ENCODE measurements at places on chromosomes 1 and 21.

- no peak for DNase-seq
Measured at GRCh38 chr1:168529518-168529917, 14.3 kb downstream of the XCL2 start.

DNA sequence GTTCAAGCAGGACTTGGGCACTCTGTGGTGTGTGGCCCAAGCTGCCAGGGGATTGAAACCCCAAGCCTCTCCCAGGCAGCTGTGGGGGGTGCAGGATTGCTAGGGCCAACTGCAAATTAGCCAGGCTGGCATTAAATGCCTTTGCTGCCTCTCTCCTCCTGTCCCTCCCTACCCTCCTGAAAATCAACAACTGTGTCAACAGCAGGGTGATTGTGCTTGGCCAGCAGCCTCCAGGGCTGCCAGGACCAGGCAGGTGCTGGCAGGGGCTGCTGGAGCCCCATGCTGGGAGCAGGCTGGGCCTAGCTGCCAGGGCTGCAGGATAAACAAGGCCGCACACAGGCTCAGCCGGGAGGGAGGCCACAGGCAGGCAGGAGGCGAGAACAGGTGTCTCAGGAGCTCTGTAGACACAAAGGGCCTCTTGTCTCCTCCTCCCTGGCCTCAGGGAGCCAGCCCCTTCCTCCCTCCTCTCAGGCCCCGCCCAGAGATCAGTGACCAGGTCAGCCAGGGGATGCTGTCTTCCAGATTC lies 11.4 kb downstream of the SOX13 start:
- DNase-seq = peak; percentile 53

DNA sequence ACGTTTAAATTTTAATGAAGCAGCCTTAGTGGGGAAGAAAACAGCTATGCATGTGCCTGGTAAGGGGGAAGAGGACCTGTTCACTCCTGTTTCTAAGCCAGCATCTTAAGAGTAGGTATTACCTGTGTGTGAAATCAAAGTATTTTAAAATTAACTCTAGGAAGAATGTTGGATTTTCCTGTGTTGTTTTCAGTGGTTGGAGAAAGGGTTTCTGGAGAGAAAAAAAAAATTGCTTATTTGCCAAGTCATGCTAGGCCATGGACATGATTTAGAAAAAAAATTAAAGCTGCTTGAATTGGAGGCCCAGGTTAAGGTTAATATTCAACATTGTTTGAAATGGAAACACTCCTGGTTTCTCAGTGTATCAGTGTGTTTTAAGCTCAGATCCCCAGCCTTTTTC lies 42.9 kb upstream of the DNAJC6 start:
- no peak for DNase-seq

DNA sequence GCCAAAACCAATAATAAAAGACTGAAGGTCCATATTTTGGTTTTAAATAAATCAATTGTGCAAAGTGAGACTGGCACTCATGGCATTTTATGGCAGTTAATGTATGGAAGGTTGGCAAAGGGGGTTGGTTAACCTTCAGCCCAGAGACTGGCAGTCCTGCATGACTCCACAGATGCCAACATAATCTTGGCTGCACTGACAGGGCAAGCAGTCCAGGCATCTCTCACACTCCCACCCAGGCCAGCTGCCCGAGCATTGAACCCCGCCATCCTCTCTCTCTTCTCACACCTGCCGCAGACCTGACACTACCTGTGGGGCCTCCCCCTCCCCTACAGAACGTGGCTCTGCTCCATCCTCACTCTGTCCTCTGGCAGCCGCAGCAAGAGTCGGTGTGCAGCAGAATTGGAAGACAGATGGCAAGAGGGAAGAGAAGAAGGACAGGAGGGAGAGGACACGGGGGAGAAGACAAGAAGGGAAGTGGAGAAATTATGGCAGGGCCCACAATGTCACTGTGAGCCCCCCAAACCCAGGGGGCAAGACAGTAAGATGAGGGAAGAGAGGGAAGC lies 43.7 kb downstream of the ITPKB start:
- DNase-seq = no peak

DNA sequence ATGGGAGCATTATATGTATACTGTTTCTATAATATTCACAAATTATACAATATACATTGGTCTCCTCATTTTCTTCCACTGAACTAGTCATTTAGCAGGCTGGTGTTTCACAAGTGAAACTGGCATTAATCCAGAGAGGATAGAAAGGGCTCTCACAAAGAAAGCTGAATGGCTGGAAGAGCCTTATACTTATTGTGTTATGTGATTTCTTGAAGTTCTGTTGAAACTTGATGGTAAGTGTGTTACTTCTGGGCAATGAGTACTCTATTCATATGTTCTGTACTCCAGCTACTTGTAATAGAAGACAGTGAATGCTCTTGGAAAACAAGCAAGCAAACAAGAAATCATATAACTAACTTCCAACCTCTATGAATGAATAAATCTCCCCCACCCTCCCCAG lies 14.9 kb downstream of the STX12 start:
- DNase-seq = no peak

DNA sequence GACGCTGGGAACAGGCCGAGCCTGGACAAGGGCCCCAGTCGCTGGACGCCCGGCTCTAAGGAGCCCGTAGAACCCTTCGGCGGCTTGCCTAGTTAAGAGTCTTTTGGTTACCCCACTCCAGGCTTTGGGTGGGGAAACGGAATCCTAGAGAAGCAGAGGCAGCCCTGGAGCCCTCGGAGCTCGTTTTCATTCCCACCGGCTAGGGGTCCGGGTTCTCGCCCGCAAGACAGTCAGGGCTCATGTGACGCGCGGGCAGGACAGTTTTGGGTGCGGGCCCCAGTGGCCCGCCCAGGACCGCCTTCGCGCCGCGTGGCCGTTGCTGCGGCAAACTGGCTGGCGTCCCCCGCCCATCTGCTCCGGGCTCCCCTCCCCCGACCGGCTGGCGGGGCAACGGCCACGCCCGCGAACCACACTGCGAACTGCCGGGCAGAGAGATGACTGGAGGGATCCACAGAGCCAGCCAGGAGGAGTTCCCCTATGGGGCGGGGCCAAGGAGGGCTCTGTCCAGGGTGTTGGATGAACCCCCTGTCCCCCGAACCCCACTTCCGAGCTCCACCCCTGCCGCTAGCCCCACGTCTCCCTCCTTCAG lies 829 bp upstream of the HES2 start:
- no peak for DNase-seq

DNA sequence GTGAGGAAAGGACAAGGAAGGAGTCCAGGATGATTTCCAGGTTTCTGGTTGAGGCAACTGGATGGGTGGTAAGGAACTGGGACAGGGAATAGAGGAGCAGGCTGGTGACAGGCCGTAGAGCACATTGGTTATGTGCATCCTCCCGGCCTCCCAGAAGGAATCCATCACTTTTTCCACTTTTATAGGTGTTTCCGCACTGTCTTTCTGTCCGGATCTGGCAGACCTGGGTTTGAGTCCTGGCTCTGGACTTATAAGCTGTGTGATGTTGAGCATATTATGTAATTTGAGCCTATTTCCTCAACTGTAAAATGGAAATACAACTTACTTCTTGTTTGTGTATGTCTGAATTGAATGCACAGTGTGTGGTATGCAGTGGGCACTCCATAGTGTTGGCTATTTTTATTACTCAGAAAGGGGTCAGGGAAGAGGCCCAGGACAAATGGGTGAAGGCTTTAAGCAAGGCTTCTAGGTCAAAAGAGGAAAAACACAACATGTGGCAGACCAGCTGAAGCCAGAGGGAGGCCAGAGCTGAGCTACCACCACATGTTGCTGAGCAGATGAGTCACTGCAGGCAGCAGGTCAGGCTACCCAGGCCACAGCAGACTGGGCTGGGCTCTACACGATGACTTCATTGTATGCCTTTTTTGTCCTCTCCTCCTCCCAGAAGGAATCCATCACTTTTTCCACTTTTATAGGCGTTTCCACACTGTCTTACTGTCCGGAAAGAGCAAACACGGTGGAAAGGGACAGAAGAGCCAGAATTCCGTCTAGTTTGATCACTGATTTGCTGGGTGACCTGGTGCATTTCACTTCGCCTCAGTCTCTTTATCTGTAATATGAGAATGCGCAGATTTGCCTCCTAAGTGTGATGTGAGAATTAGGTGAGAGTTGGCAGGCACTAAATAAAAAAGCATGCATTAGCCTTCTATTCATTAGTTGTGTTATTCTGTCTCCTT lies 791 bp upstream of the MAST2 start:
- DNase-seq = no peak

GRCh38 chr21:14548779-14549178 lies 2.7 kb upstream of the SAMSN1 start:
- no peak for DNase-seq

- no peak for DNase-seq
Measured at GRCh38 chr21:38806942-38807284, 1.2 kb downstream of the ETS2 start.

DNA sequence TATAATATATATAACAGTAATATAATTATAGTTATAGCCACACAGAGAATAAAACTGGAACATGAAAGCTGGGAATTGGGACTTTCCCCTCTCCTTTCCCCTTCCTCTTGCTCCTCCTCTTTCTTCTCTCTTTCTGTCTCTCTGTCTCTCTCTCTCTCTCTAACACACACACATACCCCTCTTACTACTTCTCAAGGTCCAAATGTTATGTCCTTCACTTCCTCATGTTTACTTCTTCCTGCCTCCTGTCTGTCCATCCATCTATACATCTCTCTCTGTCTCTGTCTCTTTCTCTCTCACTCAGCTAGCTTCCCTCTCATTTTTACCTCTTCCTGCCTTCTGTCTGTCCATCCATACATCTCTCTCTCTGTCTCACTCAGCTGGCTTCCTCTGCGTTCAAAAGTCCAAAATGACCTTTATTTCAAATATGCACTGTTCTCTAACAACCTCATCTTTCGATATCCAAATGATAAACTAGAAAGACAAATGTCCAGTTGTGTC lies 261.1 kb downstream of the SIPA1L2 start:
- no peak for DNase-seq

GRCh38 chr1:106456832-106457231 lies 599.6 kb upstream of the PRMT6 start:
- no peak for DNase-seq

GRCh38 chr1:108511764-108512163 lies 48.1 kb upstream of the EEIG2 start:
- no peak for DNase-seq

DNA sequence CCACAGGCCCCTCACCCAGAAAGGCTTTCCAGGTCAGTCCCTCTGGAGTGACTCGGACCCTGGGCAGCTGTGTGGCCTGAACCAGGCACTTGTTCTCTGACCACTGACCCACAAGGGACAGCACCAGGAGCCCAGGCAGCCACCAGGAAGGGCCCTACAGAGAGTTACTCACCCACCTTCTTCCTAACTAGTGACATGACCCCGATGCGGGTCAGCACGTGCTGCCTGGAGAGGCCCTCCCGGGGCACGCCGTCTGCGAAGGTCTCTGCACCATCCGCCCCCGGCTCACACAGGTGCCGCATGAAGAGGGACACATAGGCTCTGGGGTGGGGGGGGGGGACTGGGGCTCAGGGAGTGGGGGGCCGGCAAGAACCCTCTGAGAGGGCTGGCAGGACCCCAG lies 55.8 kb downstream of the CHD5 start:
- DNase-seq = no peak

- no peak for DNase-seq
Measured at GRCh38 chr1:107183011-107183410, 42.2 kb downstream of the NTNG1 start.

DNA sequence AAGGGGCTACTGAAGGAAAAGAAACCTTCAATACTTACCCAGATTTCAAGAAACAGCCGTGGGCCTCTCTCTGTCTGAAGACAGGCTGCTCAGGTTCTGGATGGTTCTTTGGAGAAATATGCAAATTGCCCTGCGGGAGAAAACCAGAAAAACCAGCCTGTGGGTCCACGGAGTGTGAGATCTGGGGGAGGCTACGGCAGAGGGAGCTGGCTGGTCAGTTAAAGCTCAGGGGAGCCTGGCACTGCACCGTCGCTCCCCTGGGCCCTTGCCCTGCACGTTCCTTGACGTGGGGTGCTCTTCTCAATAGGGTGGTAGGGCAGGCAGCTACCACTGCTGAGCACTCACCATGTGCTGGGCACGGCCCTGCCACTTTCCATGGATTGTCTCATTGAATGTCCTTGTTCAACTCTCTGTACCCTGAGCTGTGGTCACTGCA lies 12.7 kb downstream of the TMCO4 start:
- DNase-seq = no peak

- DNase-seq = no peak
Measured at GRCh38 chr1:77134359-77134758, 84.9 kb downstream of the PIGK start.

DNA sequence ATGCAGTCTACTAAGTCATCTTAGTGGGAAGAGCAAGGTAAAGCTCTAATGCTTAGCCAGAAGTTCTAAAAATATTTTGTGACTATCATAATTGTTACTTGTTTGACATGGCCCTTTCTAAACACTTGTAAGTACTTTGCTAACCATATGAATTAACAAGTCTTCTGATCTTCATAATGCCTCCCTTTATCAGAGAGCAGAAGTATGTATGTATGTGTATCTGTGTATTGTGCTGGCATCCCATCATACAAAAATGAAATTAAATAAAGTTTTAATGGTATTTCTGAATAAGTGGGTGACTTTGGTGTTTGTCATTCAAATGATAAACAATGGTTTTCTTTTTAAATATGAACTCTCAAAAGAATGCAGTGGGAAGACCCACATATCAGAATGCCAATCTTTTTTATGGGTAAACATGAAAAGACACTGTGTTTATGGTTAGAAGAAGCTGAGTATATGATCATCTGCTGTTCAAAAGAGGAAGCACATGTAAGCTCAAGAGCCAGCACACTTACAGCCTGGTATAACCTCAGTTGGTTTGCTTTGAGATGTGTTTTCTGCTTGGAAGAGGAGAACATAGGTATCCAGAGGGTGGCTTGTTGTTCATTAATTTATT lies 159.6 kb downstream of the CLEC20A start:
- no peak for DNase-seq

DNA sequence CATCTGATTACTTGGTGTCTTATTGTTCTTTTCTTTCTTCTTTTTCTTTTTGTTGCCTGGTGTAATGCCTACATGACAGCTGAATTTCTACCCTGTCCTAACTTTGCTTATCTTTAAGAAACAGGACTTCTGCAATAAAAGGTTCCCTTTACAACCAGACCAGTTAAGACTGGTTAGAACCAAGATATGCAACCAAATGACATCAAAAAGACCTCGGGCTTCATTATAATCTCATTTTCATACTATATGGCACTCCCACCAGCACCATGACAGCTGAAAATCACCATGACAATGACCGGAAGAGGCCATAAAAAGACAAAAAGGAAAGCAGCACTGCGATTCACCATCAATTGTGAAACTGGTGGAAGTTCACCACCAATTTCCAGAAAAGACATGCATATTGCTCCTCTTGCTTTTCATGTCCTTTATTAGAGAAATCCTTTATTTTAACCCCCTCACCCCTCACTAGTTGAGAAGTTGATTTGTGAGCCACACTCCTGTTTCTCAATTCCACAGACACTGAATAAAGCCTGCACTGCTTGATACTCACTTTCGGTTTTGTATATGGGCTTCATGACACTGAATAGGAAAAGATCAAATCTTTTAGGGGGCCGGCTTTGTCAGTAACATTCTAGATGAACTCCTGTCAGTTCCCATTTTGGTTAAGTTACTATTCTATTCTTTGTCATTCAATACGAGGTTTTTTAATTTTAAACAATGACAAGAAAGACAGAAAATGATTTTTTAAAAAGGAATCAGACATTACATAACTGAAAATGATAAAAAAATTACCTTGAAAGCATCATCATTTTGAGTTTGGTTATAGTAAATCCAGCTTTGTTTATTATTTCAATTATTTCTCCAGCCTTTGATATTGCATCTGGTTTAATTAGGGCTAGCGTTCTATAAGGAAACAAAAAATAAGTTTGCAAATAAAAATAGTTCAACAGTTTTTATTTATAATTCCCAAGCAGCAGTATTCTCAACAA lies 58.1 kb downstream of the NME7 start:
- no peak for DNase-seq

Data from head of caudate nucleus (tissue), 42 donors.